ENCODE measurements at places on chromosomes 4 and X.

DNA sequence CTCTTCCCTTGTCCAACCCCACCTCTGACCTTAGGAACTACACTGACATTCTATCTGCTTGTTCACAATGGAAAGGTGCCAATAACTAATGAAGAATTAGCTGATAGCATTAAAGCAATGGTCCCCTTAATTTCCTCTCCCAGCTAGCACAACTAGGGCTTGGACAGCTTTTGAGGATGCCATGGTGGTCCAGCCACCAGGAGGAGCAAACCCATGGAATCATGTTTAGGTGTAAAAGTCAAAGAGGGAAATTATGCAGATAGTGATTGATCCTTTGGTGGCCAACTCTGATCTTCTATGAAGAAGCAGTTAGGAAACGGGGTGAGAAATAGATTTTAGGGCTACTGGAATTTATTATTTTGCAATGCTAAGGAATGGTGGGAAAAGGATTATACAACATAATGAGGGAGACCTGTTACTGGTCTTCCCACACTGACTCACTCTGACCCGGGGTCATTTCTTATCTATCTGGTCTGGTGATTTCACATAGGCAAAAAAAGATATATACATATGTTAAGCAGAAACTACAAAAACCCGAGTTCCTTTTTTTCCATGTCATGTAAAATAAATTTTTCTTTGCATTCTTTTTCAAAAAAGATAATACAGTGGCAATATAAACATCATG lies 45.8 kb upstream of the FBXW7 start:
- DNase-seq = peak; percentile 49

- peak; percentile 54 for DNase-seq
Measured at GRCh38 chrX:129360175-129360574, 163.1 kb downstream of the SMARCA1 start.

DNA sequence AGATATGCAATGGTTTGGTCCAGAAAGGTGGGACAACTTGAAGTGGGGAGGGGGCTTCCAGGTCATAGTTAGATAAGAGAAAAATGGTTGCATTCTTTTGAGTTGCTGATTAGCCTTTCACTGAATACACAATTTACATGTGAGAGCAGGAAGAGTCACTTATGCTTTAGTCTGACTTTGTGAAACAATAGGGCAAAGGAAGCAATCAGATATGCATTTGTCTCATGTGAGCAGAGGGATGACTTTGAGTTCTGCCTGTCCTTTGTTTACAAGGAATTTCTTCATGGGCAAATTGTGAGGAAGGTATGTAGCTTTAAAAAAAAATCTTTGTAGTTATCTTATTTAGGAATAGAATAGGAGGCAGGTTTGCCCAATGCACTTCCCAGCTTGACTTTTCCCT lies 12.9 kb downstream of the SMIM9 start:
- DNase-seq = no peak

- no peak for DNase-seq
Measured at GRCh38 chrX:153734871-153735270, 10.2 kb downstream of the ABCD1 start.

DNA sequence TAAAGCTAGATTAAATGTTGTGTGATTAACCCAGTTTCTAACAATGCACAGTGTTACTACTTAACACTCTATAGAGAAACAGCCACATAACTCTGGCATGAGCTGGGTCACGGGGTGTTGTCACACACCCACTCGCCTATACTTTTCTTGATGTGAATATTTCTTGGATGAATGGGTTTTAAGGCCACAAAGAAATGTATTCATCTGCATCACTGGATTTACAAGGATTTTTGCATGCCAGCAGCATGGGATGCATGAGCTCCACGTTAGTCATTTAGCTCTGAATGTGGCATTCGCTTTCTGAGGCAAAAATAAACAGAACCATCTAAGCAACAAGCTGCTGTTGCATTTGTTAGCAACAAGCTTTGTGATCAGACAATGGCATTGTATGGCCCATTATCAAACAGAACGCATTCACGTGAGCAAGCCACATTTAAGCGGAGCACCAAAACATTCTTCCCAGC lies 89.7 kb downstream of the LRP2BP start:
- DNase-seq = peak; percentile 93

DNA sequence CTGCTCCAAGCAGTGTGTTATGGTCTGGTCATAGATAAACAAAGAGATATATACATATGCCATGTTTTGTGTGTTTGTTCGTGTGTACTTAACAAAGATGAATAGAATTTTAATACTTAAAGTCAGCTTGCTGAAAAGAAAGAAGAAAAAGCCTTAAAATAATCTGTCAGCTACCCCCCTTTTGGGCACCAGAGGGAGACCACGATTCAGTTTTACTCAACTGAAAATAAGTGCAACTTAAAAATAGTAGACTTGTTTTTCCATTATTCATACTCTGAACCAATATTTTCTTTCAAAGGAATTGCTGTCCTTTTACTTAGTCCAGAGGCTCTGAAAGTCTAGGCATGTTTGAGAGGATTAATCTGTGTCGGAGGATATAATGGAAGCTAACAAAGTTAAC lies 181.7 kb upstream of the AGTR2 start:
- DNase-seq = peak; percentile 8

GRCh38 chr4:77047037-77047436 lies 28.8 kb downstream of the CCNI start:
- peak; percentile 45 for DNase-seq

DNA sequence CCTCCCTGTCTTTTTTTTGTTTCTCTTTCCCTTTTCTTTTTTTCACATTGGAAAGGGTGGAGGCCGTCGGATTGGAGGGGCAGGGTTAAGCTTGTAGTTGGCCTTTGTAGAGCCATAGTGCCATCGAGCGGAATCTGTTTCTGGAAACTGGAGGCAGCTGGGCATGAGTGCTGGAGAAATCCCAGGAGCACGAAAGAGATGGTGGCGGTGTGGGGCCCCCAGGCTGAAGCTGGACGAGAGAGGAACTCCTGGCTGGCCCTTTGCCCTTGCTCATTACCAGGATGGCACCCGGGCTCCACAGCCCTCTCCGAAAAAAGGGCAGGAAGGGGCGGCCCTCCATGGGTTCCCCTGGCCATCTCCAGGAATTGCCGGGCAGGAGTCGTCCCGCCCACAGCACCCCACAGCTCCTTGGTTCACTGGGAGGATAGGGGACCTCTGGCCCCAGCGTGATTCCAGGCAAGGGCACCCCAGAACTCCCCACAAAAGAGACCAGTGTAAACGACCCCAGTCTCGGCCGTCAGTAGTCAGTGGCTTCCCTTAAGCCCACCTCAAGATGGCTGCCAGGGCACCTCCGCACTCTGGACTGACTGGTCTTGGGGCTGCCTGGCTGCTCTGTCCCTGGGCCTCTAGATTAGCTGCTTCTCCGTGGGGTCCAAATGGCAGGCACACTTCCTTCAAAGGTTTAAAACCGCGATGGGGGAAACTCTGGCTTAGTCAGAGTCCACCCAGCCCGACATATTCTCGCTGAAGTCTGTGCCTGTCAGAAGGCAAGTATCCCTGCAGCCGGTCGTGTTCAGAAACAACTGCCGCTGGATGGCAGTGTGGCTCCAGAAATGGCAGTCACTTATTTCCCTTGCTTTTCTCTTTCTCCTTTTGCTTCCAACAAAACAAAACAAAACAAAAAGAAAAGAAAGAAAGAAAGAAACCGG lies 74.1 kb downstream of the NBDY start:
- DNase-seq = peak; percentile 76

DNA sequence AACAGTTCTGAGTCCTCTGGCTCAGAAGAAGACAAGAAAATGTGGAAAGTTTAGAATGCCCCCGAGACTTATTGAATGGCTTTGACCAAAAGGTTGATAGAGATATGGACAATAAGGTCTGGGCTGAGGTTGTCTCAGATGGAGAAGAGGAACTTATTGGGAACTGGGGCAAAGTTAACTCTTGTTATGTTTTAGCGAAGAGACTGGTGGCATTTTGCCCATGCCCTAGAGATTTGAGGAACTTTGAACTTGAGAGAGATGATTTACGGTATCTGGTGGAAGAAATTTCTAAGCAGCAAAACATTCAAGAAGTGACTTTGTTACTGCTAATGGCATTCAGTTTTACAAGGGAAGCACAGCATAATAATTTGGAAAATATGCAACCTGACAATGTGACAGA lies 1549.3 kb upstream of the ADGRL3 start:
- no peak for DNase-seq

- DNase-seq = peak; percentile 20
Measured at GRCh38 chr4:155908187-155909139, 5.0 kb downstream of the TDO2 start.

GRCh38 chr4:89703829-89704590 lies 133.0 kb downstream of the SNCA start:
- DNase-seq = no peak

DNA sequence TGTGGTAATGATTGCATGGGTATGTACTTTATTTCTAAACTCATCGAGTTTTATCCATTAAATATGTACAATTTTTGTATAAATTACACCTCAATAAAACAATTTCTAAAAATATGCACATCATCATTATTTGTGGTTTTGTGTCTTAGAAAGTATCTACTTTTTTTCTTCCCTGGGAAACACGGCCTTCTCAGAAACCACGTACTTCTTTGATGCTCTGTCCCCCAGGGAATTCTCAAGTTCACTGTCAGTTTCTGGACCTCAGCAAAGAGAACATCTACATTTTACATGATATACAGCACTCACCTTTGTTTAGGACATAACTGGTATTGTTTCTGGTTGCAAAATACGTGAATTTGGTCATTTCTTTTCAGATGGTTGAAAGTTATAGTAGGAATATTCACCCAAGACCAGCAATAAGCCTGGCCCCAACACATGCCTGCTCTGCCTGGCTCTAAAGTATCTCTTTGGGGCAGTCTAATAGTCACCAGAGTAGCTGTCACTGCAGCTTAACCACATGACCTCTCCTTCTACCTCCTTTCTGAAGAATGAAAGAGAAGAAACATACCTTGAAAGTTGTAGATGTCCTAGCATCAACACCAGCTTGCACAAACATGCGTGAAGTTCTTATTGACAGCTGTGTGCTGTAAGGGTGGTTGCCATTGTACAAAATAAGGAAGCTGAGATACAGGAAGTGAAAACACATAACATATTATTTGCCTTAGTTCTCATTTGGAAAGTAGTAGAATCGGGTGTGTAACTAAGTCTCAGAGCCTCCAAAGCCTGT lies 48.4 kb upstream of the SPANXN4 start:
- DNase-seq = no peak

DNA sequence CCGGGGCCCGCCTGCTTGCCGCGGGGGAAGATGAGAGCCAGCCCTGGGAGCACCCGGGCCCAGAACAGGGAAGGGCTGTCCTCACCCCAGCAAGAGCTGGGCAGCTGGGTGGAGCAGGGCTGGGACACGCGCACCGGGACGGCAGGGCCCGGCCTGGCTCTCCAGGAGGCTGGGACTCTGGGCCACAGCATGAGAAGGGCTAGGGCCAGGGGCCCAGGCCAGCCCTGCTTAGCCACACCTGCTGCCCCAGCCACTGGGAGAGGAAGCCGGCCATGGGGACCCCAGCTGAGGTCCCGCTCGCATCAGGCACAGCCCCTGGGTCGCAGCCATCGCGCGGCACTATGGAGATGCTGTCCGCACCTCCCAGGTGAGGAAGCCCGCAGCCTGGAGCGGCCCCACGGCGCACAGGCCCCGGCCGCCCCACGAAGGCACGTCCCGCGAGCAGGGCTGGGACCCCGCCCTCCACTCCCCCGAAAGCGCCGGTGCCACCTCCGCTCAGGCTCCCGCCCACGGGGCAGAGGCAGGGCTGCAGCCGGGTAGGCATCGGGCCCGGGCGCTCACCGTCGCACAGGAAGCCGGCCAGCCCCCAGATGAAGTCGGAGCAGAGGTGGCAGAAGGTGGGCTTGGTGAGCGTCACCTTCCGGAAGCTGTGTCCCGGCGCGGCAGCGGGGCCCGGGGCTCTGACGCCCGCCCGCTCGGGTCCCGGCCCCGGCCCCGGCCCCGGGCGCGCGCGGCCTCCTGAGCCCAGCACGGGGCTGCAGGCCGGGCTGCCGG lies 531 bp downstream of the DGKQ start:
- peak; percentile 15 for DNase-seq

DNA sequence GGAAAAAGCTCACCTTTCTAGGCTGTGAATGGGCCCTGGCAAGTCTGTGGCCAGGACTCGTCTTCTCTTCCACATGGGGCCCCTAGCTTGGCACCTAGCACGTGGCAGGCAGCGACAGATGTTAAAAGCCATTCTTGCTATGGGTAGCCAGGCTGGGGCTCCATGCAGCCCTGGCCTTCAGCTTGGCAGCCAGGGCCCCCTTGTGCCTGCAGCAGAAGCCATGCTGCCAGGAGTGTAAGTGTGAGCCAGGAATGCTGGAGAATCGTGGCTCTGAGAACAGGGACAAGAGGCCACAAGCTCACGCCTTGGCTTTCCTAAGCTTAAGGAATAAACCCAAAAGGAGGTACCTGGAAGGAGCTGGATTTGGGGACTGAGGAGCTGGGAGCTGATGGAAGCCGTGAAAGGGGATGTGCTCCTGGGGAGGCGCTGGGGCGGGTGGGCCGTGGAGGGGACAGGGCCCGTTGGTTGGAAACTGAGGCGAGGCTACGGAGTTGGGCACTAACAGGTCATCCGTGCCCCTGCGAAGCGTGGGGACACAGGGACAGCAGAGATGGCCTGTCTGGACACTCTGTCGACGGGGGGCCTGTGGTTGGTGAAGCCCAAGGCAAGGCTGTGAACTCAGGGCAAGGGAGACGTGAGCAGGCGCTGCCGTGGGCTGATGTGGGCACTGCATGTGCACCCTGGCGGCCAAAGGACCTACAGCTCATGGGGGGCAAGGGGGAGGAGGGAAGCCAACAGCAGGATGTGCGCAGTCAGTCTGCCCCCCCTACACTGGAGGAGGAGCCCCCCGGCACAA lies 895 bp upstream of the OPN1LW start:
- no peak for DNase-seq

GRCh38 chr4:153152501-153153338 lies 51.5 kb upstream of the TRIM2 start:
- peak; percentile 48 for DNase-seq

- peak; percentile 83 for DNase-seq
Measured at GRCh38 chrX:40644821-40645358, 2.5 kb downstream of the CXorf38 start.

DNA sequence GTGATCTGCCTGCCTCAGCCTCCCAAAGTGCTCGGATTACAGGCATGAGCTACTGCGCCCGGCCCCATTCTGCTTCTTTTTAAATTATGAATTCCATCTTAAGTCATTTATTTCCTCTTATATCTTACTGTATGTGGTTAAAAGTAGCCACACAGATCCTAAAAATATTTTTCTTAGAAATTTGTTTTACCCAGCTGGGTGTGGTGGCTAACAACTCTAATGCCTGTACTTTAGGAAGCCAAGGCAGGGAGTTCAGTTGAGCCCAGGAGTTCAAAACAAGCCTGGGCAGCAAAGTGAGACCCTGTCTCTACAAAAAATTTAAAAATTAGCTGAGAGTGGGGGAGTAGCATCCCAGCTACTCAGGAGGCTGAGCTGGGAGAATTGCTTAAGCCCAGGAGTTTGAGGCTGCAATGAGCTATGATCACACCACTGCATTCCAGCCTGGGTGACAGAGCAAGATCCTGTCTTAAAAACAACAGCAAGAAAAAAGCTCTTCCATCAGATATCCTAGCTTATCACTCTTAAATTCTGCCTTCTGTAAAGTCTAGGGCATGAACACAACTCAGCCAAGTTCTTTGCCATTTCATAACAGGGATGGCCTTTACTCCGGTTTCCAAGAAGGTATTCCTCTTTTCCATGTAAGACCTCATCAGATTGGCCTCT lies 15.1 kb upstream of the AFF1 start:
- DNase-seq = peak; percentile 61

GRCh38 chr4:28317221-28317620 lies 1456.6 kb downstream of the STIM2 start:
- DNase-seq = no peak

All from iris pigment epithelial cell (primary cell).